ENCODE measurements at places on chromosomes 1 and 21.

DNA sequence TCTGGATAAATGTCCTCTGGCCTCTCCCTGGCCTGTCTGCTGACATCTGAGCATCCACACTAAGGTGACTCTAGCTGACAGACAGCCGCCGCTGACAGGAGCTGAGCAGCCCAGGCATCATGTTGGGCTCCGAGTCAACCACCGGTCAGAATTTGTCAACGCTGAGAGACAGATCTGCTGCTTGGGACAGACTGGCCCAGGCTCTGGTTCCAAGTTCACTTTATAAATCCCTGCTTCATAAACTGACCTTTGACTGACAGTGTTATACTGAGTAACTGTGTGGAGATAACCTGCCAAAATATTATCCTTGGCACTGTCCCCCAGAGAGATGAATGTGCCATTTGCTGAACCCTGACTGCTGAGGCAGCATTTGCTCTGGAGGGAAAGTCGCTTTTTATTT, 616.7 kb downstream of the NPHP4 start:
- no peak for DNase-seq

GRCh38 chr1:210437111-210437510, 108.4 kb downstream of the HHAT start:
- no peak for DNase-seq

GRCh38 chr21:31354604-31355443, 10.8 kb upstream of the TIAM1 start:
- no peak for DNase-seq

DNA sequence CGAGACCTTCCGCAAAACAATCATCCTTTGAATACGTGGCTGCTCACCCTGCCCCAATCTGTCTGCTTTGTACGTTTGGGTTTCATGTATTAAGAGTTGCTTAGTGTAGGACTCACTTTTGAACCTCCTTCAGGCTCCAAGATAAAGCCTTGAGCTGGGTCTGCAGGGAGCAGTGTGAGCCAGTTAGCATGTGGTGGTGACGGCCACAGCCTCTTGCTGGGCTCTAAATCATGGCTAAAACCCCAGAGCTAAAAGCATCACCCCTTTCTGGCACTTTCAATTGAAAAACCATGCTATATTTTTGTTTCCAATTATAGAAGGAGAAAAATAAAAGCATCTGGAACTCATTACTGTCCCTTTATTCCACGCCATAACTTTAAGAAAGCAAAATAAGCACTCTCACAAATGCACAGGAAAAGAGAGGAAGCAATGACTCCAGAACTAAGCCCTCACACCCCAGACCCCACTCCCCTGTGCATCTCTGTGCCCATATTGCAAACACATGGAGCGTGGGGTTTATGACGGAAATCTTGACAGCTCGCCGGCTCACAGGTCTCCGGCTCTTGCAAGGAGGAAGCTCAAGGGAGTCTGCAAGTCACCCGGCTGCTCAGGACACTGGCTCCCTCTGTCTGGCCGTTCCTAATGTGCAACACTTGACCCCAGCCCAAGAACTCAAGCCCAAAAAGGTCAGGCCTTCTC, 135.5 kb downstream of the MIS18A start:
- no peak for DNase-seq

DNA sequence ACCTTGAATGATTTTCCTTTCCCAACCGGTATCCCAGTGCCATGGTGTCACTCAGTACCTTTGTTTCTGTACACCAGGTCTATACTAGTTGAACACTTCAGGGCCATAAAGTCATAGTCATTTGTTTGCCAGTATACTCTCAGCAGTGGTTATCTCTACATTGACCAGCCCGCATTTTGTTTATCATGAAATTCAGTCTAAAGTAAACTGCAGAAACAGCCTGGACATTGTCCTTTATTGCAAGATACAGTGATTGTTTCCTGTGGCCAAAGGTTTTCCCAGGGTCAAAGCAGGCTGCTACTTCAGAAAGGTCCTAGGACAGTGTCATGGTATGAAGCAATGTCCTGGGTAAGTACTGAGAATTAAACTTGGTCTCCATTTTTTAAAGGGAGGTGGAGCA, 407.4 kb downstream of the RWDD3 start:
- no peak for DNase-seq

DNA sequence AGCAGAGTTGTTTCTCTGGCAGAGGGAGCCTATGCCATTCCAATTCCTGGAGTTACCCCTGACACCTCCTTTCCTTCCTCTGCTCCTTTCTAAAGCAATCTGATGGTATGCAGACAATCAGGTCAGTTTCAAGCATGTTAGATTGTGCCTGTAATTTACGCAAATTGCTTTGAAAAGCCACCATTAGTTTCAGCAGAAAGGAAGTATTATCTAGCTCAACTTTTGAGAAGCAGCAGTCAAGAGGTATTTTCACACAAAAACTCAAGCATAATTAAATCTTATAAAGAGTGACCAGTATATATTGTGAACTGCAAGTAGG, 2.2 kb downstream of the ERRFI1 start:
- no peak for DNase-seq

DNA sequence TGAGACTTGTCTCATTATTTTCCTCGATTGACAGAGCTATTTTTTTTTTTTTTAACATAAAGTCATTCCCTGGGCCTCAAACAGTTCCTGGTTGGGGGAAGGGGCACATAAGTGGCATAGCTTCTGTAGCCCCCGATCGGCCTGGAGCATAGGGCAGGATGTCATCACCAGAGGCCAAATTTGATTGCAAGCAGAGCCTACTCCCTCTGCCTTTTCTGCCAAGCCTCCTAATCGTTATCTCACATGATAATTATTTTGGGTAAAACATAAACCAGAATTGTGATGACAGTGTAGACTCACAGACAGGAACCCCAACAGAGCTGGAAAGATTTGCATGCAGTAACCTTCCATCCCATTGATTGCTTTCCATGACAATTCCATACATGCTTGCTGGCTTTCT, 404.8 kb downstream of the PCP4 start:
- no peak for DNase-seq

DNA sequence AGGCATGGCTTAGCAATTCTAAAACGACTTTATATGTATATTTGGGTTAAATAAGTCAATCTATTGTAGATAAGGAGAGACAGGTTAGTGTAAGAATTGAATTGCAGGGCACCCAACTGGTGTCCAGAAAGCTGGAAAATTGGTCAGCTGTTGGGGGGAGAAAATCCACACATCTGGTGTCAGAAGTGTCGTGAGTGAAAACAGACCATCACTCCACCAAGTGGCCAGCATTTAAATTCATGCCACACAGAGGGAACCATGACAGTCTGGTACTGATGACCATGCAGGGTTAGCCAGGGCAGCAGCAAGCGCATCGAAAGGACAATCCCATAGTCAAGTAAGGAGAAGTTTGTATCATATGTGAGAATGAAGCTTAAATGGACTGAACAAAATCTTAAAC, 11.7 kb downstream of the LAX1 start:
- DNase-seq = no peak
